ENCODE measurements at places on chromosomes 1 and 21.

DNA sequence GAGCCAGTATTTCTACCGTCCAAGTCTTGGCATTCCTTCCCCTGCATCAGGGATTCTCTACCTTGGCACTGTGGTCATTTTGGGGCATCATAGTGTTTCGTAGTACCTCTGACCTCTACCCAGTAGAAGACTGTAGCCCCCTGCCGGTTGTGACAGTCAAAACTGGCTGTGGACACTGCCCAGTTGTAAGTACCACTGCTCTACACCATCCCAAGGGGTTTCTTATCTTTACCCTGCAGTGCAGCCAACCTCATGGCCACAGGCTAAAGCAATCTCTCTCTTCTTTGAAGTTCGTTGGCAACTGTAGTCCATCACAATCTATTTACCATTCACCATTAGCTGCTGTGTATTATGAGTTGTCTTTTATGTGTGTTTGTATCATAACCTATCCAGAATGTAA, 29.3 kb upstream of the ERO1B start:
- no peak for DNase-seq

DNA sequence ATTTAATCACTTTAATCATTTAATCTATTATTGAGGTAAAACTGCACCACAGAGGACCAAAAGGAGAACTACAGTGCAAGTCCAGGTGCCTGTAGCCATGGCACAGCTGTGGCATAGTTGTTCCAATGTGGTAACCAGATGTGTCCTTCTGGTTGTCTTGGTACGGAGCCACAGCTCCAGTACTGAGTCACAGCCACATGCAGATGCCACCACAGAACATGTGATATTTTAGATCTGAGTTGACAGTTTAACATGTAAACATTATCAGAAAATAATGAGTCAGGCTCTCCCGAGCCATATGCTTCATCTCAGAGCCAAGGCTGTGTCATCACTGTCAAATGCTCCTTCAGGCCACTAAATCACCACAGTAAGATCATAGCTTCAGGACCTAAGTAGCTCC, 56.4 kb upstream of the RGS7 start:
- DNase-seq, result peak; percentile 38

GRCh38 chr21:39610703-39611102, 2.0 kb upstream of the B3GALT5 start:
- DNase-seq, result no peak

DNA sequence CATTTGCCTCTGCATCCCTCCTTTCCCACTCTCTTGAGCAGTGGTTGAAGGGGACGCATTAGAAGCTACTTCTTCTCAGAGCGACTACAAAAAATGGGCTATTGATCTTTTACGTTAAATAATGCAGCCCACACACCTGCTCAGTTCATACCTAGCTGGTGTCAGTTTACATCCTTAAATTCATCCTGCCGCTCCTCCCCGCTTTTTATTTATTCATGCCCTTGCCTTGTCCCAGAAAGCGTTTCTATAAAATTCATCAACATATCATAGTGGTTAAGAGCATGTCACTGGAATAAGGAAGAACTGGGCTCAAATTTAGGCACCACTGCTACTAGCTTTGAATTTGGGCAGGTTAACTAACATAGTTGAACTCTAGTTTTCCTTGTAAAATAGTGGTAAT, 66.0 kb upstream of the TINAGL1 start:
- DNase-seq, result no peak

GRCh38 chr21:37547615-37548200, 181.1 kb downstream of the DYRK1A start:
- no peak for DNase-seq

GRCh38 chr1:205585169-205585834, 46.5 kb downstream of the ELK4 start:
- DNase-seq, result no peak

GRCh38 chr21:43637530-43638158, 21.6 kb downstream of the HSF2BP start:
- DNase-seq, result no peak

DNA sequence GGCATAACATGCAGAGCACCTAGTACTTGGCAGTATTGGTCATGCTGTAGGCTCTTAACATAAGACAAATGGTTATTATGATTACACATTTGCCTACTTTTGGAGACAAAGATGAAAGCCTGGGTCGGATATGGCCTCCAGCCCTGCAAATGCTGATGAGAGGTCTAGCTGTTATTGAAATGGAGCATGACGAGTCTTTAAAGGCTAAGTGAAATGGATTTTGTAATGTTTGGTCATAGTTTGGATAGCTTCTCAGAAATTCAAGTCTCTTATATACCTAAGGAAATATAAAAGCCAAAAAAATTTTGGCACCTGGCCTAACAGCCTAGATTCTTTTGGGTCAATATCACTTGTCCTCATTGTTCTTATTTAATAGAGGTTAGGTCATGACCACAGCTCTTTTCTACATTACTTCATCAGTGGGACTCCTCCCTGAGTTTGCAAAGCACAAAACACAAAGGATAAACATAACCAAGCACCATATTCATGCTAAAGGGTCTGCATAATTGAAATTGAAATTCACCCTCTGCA, 69.2 kb upstream of the WLS start:
- DNase-seq, result no peak

DNA sequence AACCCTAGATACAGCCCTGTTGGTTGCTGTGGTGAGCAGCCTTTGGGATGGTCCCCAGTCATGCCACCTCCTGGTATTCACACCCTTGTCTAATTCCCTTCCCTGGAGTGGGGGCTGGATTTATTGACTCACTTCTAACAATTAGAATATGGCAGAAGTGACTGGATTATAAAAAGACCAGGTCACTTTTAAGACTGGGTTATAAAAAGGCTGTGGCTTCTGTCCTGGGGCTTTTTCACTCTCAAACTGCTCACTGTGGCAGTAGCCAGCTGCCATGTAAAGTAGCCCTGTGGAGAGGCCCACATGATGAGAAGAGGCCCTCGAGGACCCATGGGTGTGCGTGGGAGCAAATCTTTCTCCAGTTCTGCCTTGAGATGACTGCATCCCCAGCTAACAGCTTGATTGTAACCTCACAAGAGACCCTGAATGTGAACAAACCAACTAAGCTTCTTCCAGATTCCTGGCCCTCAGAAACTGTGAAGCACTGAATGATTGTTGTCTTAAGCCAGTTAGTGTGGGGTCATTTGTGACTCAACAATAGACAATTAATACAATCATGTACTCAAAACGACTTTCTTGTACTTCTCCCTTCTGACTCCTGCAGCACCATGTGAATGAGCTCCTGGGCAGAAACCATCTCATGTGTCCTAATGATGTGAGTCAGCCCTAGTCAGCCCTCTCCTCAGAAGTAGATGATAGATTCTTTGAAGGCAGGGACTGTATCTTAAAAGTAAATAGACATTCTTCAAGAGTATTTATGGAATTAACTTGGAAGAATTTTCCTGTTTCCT, 234.9 kb downstream of the TNR start:
- DNase-seq, result no peak

DNA sequence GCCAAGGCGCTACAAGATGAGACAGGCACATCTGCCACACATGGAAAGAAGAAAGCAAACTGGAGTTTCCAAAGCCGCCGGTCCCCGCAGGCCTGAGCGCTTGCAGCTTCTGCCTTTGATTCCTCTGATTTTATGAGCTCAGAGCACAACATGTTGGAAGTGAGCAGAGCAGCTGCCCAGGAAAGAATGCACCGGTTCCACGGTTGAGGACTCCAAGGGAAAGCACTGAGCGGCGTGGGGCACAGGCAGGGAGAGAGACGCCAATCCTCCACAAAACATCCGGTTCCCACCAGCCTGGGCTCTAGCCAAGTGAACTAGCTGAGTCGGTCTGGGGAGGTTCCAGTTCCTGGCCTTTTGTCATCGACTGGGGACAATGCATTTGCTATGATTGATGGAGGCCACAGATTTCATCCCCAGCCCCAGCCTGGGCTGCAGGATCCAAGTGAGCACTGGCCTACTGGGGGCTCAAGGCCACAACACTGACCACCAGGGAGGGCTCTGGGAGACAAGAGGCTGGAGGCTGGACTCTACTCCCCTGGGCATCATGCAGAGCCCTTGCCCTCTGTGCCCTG, 253.1 kb upstream of the IRF2BP2 start:
- DNase-seq, result no peak

DNA sequence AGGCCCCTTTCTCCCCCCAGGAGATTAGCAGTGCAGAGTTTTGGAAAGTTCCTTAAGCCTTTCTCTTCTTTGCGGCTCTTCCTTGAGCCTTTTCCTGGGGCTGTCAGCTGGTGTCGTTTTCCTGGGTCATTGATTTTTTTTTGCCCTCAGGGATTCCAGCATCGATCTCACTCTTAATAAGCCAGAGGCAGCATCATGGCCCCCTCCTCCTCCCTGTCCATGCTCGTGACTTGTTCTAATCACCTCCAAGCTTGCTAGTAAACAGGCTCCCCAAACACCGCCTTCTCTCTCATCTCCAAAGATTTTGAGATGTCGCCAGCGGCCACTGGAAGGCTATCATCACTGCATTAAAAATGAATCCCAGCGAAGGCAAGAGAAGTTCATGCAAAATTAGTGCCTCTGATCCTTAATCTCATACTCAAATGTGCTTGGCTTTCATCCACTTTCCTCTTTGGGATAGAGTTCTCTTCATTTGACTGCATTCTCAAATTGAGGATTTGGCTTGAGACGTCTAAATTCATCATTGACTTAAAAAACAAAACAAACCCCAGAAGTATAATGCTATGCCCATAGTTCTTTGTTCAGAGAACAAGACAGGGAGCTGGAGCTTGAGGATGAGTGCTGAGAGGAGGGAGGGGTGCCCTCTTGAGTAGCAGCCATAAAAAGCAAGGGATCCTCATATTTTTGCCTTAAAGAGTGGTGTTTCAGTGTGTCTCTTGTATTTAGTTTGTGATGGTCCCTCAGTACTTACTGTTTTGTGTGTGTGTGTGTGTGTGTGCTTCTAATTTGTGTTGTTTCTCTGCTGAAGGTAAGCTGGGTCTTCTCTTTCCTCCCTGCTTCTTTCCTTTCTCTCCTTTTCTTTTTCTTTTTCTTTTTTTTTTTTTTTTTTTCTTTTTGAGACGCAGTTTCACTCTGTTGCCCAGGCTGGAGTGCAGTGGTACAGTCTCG, 3.2 kb downstream of the EVA1C start:
- no peak for DNase-seq

DNA sequence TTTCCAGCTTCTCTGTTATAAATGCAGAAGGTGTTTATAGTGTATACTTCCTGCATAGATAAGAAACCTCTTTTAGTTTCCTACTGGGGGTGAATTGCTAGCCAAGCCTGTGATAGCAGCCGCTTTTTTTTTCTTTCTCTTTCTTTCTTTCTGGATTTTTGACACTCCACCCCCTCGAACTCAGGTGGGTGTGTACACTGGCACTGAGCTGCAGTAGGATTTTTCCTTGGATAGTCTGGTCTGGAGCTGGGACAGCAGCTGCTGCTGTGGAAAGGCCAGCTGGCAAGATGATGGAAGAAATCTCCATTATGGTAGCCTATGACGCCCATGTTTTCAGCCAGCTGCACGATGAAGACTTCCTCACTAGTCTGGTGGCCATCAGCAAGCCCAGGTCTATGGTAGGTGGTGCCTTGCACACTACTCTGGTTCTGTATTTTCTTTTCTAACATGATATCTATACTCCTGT, 122.5 kb upstream of the CACYBP start:
- no peak for DNase-seq

DNA sequence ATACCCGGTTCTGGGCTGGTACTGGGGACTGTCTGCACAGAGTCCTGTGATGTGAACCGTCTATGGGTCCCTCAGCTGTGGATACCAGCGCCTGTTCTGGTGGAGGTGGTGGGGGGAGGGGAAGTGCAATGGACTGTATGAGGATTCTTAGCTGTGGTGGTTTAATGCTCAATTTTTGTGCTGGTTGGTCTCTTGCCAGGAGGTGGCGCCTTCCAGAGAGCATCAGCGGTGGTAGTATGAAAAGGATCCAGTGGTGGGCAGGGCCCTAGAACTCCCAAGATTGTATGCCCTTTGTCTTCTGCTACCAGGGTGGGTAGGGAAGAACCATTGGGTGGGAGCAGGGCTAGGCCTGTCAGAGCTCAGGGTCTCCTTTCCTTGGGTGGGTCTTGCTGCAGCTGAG, 89.4 kb upstream of the B3GALT2 start:
- DNase-seq, result no peak

DNA sequence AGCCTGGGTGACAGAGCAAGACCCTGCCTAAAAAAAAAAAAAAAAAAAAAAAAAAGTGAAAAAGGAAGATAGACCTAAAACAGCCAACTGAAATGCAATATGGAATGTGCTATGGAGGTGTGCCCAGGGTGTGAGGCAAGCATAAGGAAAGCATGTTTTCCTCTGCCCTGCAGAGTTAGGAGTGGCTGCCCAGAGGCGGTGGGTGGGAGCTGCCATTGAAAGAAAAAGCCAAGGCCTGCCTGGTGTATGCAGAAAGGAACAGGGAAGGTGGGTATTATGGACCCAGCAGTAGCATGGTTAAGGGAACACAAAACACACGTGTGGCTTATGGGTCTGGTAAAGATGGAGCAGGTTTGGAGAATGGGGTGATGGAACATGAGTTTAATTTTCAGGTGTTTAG, 8.9 kb downstream of the CD244 start:
- DNase-seq, result no peak

DNA sequence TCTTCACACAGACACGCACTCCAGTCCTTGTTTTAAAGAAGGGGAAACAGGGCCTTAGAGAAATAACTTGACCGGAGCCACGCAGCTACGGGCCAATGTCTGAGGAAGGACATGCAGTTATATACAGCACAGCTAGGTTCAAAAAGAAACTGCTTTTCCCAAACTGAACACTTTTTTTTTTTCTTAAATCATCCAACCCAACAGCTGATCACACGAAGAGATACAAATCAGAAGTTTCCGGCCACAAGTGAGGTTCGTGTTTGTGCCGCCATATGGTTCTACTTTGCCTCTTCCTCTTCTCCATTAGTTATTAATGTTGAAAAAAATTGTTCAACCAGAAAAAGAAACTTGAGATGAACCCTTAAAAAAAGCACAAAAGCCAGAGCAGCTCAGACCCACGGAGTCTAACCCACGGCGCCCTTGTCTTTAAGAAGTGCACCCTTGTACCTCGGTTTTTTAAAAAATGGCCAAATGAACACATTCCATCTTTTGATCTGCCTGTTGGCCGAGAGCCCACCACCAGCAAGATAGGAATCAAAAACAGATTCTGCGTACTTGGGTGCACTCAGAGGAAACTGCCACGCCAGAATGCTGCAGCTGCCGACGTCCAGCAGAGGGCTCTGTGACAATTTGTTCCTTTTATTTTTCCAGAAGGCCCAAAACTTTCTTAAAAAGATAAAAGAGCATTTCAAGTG, 78.9 kb downstream of the SLC66A1 start:
- DNase-seq, result no peak

DNA sequence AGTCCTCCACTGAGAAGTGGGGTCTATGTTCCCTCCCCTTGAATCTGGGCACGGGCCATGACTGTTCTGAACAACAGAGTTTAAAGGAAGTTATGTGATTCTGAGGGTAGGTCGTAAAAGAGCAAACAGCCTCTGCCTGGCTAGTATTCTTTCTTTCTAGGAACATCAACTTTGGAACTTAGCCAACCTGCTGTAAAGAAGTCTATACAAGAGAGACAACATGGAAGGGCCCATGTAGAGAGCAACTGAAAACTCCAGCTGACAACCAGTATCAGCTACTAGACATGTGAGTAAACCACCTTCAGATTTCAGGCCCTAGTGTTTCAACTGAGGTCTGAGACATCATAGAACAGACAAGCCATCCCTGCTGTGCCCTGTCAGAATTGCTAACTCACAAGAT, 7.5 kb downstream of the SELENOF start:
- no peak for DNase-seq

Data from HS-27A (cell line).